ENCODE measurements at places on chromosomes 16 and 17.

DNA sequence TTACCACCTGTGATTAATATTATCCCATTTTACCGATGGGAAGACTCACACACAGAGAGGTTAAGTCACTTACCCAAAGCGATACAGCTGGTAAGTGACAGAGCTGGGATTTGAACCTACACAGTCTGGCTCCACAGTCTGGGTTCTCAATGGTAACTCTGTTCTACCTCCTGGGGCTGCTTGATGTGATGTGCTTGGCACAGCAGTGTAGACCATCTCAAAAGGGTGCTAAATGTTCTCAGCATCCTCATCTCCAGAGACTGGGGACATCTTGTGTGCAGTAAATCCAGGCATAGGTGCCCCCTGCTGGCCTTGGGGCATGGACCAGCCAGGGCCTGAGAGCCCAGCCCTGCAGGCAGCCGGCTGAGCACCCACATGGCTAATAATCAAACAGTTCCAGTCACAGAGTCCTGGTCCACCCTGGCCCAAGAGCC lies 15.4 kb upstream of the KATNB1 start:
- peak; percentile 8 for DNase-seq

GRCh38 chr17:44283344-44284023 lies 15.5 kb upstream of the SLC4A1 start:
- no peak for DNase-seq

DNA sequence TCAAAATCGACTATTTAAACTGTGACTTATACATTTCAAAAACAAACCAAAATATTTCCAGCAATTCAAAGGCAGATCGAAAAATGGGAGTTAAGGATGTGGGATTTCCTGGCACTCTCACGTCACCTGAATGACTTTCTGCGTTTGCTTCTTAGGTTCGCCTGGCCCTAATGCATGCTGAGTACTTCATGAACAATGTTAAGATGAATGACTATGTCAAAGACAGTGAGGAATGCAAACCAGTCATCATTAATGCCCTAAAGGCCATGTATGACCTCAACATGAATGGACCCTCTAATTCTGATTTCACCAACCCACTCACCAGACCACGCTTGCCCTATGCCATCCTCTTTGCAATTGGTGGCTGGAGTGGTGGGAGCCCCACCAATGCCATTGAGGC lies 7.3 kb downstream of the KLHL10 start:
- no peak for DNase-seq

GRCh38 chr17:57365420-57365819 lies 109.1 kb downstream of the MSI2 start:
- no peak for DNase-seq

- DNase-seq: no peak
Observed at GRCh38 chr17:15650741-15651582, 31.5 kb upstream of the FBXW10B start.

GRCh38 chr17:50210240-50211225 lies 9.1 kb upstream of the COL1A1 start:
- peak; percentile 91 for DNase-seq

GRCh38 chr16:77435272-77435820 lies 512 bp upstream of the ADAMTS18 start:
- DNase-seq: no peak

DNA sequence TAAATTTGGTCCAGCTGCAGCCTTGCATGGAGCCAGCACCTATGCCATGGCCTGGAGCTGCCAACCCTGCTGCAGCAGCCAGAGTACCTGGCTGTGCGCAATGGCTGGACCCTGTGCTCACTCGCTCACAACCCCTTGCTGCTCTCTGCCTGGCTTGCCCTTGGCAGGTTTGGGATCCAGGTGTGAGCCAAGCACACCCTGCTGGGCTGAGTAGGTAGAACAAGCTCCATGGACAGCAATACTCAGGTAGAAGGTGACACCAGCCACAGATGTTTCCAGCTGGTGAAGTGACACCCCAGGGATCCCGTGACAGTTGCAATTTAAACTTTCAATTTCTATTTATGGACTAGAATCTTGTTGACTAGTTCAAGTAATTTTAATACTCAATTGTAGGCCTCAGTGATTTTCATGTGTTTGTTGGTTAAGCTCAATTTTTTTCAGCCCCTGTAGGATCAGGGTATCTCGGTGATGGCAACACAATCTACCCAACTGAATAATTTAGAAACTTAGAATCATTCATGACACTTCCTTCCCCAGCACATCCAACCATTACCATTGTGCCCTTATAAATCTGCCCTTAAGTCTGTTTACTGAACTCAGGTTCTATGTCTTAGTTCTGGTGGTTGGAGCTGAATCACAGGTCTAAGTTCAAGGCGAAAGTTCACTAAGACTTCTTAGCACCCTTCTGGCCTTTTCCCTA lies 480.0 kb downstream of the PMP22 start:
- DNase-seq: no peak

DNA sequence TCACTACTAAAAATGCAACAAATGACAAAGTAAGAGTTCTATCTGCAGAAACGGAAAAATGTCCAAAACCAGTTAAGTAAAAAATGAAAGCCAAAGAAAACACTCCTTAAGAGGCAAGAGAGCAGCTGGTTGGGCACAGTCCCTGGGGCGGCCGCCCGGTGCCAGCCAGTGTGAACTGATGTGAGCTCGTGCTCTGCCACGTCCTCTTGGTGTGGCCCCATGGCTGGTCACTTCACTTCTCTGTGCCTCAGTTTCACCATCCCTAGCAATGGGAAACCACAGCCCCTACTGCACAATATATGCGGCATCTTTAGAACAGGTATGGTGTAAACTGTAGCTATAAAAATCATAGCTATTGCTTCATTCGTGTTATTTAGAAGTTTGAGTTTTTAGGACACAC lies 21.2 kb downstream of the USP36 start:
- DNase-seq: no peak

DNA sequence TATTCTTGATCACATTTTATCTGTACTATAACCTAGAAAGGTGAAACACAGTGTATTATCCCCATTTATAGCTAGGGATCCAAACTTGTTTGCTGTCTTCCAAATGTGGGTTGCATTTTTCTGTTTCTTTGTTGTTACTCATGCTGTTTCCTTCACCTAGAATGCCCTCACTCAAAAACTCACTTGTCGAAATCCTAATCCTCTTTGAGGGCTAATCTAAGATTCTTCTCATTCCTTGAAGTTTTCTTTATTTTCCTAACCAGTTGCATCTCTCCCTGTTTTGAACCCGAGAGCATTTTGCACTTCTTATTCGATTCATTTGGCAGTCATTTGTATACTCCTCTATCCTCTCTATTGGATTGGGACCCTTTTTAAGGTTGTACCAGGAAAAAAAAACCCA lies 9.6 kb downstream of the CALCOCO2 start:
- DNase-seq: no peak

- DNase-seq: no peak
Observed at GRCh38 chr17:2230877-2231276, 72.7 kb downstream of the SMG6 start.

DNA sequence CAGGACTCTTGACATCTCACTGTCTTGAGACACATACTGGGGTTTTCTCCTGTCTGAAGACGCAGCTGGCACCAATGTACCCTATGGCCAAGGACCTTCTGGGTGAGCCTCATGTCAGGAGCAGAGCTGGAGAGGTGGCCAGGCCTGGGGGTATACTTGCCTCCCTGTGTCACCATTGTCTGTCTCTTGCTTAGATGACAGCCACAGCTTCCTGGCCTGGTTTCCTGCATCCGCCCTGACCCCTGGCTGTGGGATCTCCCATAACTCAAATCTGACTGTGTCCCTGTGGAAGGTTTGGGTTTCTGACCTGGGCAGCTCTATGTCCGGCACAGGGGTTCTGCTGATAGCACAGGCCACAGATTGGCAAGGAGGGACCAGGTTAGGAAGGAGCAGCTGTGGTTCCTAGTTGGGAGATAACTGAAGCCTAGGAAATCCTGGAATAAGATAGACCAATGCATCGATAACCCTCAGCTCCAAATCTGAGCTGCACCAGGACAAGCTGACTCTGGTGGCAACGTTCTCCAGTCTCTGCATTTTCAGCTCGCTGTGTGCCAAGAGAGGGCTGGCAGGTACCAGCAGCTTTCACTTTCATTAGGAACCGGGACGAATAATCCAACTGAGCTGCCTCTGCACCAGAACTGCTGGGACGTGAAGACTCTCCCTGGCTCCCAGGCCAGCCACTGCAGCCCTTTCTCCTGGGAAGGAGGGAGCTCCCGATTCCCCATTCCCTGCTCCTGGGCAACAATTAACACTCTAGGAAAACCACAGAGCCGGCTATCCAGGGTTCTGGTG lies 5.0 kb downstream of the DEXI start:
- DNase-seq: no peak

DNA sequence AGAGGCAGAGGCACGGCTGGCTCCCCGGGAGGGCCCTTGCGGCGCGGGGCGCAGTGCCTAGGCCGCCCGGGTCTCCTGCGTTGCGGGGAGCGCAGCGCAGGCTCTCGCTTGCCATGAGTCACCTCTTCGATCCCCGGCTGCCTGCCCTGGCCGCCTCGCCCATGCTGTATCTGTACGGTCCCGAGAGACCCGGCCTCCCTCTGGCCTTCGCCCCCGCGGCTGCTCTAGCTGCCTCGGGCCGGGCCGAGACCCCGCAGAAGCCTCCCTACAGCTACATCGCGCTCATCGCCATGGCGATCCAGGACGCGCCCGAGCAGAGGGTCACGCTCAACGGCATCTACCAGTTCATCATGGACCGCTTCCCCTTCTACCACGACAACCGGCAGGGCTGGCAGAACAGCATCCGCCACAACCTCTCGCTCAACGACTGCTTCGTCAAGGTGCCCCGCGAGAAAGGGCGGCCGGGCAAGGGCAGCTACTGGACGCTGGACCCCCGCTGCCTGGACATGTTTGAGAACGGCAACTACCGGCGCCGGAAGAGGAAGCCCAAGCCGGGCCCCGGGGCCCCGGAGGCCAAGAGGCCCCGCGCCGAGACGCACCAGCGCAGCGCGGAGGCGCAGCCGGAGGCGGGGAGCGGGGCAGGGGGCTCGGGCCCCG lies 390 bp downstream of the FOXL1 start:
- no peak for DNase-seq

GRCh38 chr16:88813269-88814143 lies 1.8 kb upstream of the APRT start:
- DNase-seq: no peak
